Stimulated activated naive CD4-positive, alpha-beta T cell treated with Interleukin-2 at 50 U/mL for 16 hours (primary cell): ENCODE measurements at places on chromosomes 13 and 19.

DNA sequence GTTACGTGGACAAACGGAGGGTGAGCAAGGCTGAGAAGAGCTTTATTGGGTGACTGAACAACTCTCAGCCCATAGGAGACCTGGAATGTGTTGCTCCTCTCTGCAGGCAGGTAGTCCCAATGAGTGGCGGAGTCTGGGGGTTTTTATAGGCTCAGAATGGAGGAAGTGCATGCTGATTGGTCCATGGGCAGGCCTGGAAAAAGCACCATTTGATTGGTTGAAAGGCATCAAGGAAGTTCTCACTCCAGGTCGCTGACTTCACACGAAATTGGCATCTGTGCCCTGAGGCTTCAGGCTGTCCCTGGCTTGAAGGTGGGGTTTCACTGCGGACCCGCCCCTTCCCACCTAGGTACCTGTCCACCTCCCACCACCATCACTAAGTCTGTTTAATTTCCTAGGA, 65.4 kb downstream of the SPATA13 start:
- no peak for DNase-seq

DNA sequence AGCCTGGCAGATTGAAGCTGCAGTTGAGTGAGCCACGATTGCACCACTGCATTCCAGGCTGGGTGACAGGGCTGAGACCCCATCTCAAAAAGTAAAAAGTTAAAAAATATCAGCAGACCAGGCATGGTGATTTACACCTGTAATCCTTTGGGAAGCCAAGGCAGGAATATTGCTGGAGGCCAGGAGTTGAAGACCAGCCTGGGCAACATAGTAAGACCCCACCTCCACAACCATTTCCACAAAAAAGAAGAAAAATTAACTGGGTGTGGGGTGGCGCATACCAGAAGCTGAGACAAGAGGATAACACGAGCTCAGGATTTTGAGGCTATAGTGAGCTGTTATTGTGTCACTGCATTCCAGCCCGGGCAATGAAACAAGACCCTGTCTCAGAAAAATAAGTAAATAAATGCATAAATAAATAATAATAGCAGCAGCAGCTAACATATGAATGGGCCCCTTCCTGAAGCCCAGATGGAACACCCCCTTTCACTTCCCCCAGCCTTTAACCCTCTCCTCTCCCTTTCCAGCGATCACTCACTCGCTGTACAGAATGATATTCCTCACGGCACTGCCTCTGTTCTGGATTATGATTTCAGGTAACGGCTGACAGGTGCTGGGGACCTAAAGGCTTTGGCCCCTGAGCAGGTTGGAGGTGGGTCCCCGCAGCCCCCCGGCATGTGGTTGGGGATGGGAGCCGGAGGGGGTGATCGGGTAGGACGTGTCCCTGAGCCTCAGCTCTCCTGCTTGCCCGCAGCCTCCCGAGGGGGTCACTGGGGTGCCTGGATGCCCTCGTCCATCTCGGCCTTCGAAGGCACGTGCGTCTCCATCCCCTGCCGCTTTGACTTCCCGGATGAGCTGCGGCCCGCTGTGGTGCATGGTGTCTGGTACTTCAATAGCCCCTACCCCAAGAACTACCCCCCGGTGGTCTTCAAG, 3.2 kb downstream of the MAG start:
- no peak for DNase-seq

DNA sequence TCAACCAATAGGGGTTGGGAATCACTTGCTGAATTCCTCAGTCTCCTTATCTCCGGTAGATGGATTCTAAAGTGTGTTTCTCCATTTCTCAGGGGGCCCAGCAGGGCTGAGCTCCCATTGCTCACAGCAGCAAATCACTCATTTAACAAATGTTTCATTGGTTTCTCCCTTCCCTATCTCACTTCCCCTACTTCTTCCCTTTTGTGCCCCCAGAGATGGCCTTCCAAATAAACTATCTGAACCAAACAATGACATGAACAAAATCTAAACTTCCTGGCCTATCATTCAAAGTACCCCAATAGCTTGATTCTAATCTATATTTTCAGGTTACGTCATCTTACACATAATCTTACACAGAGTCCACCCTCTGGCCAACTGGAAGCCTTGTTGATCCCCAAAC, 60.4 kb downstream of the DLEU7 start:
- no peak for DNase-seq

- DNase-seq: no peak
These were observed 20.3 kb downstream of the ACTN4 start for GRCh38 chr19:38667661-38668171.
